PC-9 (cell line): ENCODE measurements at places on chromosomes 7 and 10.

- no peak for DNase-seq
These were observed 27.8 kb downstream of the KCNMA1 start for GRCh38 chr10:77609781-77610272.

DNA sequence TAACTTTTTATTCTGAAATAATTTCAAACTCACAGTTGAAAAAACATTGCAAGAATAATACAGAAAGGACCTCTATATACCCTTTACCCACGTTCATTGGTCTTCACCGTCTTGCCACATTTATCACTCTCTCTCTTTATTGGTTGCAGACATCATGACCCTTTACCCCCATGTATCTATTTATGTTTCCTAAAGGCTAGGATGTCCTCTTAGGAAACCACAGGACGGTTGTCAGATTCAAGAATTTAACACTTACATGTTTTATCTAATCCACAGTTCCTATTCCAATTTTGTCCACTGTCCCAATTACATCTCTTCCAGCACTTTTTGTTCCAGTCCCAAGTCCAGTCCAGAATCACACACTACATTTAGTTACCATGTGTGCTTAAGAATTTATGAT, 67.6 kb upstream of the FGFR2 start:
- DNase-seq = no peak

DNA sequence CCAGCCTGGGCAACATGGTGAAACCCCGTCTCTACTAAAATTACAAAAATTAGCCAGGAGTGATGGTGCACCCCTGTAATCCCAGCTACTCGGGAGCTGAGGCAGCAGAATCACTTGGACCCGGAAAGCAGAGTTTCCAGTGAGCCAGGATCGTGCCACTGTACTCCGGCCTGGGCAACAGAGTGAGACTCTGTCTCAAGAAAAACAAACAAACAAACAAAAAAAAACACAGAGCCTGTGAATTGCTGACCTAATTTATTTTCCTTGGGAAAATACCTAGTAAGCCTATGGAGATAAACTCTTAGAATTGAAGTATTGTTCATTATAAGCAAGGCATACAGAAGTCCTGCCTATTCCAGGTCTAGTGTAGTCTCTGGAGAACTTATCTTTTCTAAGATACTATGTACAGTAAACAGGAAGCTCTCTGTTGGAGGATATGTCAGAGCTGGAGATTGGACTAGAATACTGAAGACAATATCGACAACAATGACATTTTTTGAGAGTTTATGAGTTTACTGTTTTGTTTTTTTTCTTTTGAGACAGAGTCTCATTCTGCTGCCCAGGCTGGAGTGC, 14.9 kb downstream of the GTF2I start:
- no peak for DNase-seq

DNA sequence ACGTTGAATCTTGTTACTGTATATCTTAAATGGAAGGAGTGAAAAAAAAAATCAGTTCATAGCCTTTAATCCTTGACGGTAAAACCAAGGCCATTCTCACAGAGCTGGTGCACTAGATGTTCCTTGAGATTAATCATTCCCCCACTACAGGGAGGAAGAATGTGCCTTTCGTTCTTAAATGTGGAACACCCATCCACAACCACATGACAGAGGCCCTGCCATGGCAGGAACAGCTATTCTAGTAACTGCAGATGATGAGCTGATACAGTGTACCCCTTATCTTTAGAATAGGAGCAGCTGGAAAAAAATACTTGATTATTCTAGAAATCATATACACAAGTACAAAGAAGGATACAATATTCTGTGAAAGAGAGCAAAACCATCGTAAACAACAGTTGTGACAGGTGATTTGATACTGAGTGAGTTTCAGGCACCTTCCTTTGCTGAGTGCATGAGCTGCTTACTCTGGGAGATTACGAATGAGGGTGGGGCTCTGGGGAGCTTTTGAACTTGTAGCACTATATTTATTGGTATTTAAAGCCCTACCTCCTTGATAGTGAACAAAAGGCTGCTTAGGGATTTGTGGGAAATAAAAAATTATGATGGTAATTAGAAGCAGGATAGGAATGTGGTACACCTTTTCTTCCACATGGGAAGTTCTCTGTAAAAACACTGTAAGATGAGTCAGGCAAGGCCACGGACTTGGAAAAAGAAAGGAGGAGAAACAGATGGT, 244.4 kb upstream of the SLC26A5 start:
- no peak for DNase-seq

- no peak for DNase-seq
These were observed 180.0 kb downstream of the HDAC9 start for GRCh38 chr7:18675579-18675978.

DNA sequence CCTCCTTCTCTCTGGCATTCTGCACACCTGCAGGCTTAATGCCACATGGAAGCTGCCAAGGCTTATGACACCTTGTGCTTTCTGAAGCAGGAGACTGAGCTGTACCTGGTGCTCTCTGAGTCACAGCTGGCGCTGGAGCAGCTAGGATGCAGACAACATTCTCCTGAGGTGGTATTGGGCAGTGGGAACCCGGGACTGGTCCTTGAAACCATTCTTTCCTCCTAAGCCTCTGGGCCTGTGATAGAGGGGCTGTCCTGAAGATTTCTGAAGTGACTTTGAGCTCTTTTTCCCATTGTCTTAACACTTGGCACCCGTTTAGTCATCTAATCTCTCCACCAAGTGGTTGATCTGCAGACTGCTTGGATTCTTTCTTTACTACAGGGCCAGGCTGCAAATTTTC, 508.4 kb downstream of the TFEC start:
- DNase-seq = no peak

GRCh38 chr7:32018845-32019578, 51.2 kb downstream of the PDE1C start:
- DNase-seq = peak; percentile 27

GRCh38 chr10:74156919-74157289, 5.9 kb downstream of the ADK start:
- DNase-seq = no peak

- no peak for DNase-seq
These were observed 41.3 kb upstream of the HPSE2 start for GRCh38 chr10:99276848-99277486.

- no peak for DNase-seq
These were observed 590.6 kb downstream of the DNAJB6 start for GRCh38 chr7:157927313-157927925.

- no peak for DNase-seq
These were observed 272.4 kb downstream of the ADARB2 start for GRCh38 chr10:1464881-1465417.

DNA sequence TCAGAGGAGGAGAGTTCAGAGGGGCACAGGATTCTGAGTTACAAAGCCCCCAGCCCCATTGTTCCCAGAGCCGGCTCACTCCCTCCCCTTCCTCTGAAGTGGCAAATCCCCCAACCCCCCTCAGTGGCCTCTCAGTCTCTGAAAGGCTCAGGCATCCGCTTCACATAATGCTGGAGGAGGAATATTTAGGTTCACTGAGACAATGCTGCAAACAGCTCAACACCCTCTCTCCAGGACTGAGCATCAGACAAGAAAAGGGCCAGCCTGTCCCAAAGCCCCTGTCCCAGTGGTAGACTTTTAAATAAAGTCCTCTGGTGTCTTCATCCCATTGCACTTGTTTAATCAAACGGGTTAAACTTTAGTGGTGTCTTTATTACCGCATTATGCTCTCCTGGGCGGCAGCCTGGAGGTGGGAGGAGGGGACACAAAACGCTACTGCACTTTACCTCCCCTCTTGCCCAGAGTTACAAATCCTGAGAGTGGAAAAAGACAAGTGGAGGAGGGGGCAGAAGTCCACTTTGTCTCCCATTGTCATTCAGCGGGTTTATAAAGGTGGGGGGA, 257.9 kb downstream of the FGFR2 start:
- DNase-seq = no peak
